ENCODE measurements at places on chromosomes 6 and 20.

DNA sequence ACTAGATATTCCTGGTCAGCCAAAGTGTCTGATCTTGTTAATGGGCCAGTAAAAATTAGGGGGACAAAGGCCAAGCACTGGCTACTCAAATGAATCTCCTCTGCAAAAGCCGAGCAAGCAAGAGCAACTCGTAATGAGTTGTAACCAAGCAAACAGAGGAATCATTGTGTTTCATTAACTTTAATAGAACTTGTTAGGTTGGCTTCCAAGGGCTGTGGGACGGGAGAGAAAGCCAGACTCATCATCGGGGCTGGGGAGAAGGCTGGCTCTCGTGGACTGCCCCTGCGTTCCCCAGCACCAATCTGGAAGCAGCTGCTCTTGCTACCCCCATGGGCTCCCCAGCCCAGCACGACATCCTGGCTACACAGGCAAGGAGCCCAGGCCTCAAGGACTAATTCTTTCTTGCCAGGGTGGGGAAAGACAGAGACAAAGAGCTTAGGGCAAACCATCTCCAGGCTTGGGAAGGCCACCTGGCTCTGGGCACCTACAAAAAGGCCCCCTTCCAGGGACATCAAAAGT, 10.5 kb upstream of the SCUBE3 start:
- DNase-seq = no peak

DNA sequence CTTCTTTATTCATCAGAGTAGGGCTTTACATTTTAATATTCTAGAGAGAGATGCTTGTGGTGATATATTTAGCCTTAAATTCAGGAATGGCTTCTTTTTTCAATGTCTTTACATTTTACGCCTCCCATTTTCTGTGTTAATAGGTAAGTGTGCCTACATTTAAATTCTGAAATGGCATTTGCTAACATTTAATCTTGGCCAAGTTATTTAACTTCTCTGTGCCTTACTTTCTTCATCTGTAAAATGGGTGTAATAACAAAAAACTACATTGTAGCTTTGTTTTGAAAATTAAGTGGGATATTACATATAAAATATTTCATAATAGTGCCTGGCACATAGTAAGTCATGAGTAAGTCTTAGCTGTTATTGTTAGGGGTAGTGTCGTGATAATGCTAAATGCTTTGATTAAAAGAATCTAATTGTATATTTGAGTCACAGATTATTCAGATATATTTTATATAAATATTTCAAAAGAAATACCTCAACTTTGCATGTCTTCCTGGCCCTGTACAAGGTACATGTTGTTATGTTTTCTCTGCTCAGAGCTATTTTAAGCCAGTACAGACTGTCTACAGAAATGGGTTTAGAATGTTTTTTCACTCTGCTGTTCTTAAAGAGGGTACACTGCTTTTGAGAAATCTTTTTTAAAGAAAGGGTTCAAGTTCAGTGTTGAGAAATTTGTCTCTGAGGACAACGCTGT, 18.8 kb downstream of the CARMIL1 start:
- DNase-seq = no peak

DNA sequence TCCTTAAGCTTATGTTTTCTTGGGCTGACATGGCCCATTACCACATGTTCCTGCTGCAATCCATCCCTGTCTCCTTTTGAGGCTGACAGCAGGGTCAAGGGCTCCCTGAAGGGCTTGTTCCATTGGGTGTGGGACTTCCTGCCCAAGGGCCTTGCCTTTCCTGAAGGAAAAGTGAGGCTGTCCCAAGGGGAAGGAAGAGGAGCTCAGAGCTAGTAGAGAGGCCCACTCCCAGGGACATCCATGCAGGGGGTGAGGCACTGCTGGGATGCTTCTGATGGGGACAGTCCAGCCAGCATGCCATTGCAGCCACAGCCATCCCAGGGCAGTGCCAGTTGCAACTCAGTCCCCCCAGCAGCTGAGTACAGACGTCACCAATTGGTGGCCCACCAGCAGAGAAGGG, 138.4 kb upstream of the FOXA2 start:
- DNase-seq = no peak

DNA sequence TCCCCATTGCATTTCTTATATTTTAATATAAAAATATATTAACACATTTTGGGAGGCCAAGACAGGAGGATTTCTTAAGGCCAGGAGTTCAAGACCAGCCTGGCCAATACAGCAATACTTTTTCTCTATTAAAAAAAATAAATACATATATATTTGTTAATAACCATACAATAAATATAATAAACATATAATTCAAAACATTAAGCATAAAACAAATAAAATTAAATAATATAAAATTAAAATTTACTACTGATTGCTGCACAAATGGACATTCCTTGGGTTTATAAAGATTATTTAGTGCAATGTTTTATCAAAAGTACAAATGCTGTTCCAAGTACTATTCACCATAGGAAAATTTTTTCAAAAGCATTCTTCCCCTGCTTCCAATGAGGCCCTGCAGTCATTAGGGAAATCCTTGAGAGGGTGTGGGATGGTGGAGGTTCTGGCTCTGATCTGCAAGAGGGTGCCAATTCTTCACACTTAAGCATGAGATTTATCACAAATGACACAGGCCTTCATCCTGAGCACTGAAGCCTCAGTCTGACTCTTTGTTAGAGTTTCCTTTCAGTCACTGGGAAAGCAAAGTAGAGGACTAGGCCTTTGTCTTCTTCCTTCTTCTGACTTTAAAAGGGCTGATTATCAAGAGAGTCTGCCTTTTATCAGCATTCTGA, 596.7 kb downstream of the EPM2A start:
- no peak for DNase-seq

- DNase-seq = no peak
These were observed 23.2 kb upstream of the FAM135A start for GRCh38 chr6:70390067-70390466.

- no peak for DNase-seq
These were observed 119.7 kb downstream of the ALDH8A1 start for GRCh38 chr6:134830194-134830593.

GRCh38 chr6:166483573-166484250, 101.0 kb upstream of the MPC1 start:
- DNase-seq = no peak

DNA sequence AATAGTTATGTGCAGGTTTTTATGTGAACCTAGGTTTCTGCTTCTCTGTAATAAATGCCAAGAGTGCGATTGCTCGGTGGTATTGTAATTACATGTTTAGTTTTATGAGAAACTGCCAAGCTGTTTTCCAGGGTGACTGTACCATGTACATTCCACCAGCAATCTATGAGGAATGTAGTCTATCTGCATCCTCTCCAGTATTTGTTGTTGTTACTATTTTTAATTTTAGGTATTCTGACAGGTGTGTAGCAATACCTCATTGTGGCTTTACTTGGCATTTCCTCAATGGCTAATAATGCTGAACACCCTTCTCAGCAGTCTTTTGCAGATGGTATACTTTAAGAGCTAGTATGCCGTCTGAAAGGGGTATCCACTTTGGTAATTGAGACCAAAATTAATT, 142.1 kb downstream of the BMP2 start:
- DNase-seq = no peak

DNA sequence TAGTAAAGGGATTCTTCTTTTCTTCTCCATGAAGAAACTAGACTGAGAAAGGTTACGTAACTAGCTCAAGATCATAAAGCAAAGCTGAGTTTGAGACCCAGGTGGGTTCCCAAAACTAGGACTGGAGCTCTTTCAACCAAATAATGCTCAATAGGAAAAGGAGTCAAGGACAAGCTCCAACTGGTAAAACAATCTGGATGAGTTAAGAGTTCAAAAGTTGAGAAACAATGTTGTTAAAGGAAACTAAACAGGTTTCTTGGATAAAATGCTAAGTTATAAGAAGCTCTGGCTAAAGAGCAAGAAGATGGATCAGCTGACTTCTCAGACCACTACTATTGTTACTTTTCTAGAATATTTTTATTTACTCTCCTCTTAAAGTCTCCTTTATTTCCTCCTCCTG, 137.3 kb downstream of the MMS22L start:
- DNase-seq = no peak

GRCh38 chr6:74941424-74941823, 264.4 kb downstream of the COL12A1 start:
- no peak for DNase-seq

DNA sequence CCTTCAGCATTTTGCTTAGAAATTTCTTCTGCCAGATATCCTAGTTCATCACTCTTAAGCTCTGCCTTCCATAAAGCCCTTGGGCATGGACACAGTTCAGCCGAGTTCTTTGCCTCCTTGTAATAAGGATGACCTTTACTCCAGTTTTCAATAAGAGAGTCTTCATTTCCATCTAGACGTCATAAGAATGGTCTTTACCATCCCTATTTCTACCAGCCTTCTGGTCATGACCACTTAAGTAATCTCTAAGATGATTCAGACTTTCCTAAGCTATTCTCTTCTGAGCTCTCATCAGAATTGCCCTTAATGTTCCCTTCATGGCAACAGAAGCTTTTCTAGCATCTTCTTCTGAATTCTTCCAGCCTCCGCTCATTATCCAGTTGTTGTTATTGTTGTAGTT, 126.1 kb downstream of the TFAP2C start:
- no peak for DNase-seq

GRCh38 chr6:37323580-37323979, 30.2 kb upstream of the RNF8 start:
- no peak for DNase-seq

DNA sequence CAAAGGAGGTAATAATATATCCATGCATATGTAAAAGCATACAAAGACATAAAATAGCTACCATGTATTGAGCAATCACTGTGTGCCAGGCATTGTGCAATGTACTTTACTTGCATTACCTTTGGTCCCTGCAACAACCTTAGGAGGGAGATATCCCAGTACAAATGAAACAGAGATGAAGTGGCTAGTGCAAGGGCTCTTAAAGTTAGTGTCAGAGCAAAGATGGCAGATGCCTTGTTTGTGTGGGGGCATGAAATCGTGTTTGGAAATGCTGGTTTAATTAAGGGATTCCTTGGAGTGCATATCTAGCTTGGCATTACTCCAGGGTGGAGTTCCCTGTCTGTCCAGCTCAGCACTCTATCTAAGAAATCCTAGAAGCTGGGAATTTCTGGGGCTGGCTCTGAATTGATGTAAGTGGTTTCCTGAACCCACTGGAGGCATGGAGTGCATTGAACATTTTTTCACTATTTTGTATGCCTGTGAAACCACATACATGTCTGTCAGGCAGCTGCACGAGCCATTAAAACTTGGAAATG, 9.8 kb downstream of the PAQR8 start:
- no peak for DNase-seq

GRCh38 chr6:64691064-64691463, 1016.0 kb downstream of the EYS start:
- no peak for DNase-seq

DNA sequence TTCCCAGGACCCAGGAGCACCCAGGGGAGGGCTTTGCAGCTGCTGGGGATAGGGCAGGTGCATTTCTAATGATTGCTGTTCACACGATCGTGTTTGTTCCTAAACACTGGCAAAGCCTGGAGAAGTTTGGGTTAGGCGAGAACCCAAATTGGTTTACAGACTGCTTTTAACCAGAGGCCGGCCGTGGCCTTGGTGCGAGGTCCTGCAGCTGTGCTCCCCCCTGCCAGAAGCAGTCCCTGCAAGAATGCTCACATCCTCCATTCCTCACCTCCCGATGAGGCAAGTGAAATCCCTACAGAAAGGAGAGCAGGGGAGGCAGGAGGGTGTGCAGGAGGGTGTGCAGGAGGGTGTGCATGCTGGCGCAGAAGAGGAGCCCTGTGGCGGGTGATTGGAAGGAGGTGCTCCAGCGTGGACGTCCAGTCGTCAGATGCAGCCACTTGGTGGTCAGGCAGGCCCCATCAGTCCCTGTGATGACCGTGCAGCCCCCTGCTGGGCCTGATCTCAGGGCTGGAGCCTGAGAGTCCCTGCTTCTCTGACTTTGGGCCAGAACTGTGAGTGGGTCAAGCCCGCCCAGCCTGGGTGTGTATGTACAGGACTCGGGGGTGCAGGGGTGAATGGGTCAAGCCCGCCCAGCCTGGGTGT, 55.7 kb upstream of the FRMD1 start:
- no peak for DNase-seq

- no peak for DNase-seq
These were observed 20.5 kb downstream of the BCAS4 start for GRCh38 chr20:50815162-50815989.

GRCh38 chr6:34817446-34817845, 25.6 kb downstream of the BLTP3A start:
- no peak for DNase-seq

- no peak for DNase-seq
These were observed 110.9 kb downstream of the SMLR1 start for GRCh38 chr6:130937942-130938604.

DNA sequence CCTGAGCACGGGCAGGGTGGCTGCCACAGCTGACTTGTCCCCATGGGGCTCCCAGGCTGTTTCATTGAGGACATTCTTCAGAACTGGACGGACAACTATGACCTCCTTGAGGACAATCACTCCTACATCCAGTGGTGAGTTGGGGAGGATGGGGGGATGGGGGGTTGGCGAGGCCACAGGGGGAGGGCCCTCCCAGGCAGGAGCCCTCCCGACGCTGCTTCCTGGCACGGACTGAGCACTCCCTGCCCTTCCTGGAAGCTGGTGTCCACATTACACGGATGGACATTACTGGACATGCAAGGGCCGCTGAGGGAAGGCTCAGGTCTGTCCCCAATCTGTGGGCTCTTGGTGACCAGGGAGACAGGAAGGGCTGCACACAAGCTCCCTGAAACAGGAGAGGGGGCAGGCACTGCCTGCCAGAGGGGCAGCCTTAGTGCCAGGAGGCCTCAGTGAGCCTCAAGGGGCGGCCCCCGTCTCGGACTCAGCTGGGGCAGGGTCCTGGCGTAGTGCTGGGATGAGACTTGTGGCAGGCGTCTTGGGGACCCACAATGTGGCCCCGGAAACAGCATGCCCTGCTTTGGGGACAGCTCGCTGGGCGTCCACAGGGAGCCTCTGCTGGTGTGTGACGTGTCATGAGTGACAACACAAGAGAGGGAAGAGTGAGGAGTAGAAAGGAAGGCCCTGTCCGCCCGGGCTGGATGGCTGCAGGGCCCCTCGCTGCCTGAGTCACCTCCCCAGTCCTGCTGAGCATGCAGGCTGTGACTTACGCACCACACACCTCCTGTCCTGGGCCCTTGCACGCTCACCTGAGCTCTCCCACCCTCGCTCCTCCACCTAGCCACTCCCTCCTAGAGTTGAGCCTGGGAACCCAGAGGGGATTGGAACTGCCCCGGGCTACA, 5.1 kb downstream of the OGFR start:
- DNase-seq = no peak

GRCh38 chr20:37240337-37241067, 21.1 kb downstream of the GHRH start:
- no peak for DNase-seq

- no peak for DNase-seq
These were observed 261.0 kb downstream of the UST start for GRCh38 chr6:149007846-149008245.

Measured in CD4-positive, alpha-beta T cell treated with Interleukin-2 at 100 ng/mL for 4 hours (primary cell).